Activated naive CD4-positive, alpha-beta T cell (primary cell): ENCODE measurements at places on chromosomes 6 and 20.

GRCh38 chr6:32224696-32225095 lies 829 bp upstream of the NOTCH4 start:
- no peak for DNase-seq

- DNase-seq, result no peak
Measured at GRCh38 chr20:46501961-46502360, 11.4 kb downstream of the ZNF334 start.

DNA sequence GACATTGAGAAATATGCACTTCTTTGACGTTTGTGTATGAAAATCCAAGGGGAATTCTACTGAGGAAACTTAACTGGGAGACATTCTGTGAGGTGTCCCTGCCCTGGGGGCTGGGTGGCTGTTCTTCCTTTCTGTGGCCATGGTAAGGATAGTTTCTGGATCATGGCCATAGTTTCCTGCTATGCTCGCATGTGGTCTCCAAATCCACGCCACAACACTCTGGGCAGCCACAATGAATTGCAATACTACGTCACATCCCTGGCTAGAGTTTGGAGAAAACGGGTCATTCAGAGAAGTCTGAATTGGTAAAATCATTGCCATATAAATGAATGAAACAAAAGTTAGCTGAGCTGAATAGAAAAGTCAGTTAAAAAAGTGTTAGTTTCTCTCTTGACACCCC lies 230.6 kb downstream of the UTRN start:
- no peak for DNase-seq

- no peak for DNase-seq
Measured at GRCh38 chr6:160507420-160507819, 156.7 kb downstream of the LPA start.

DNA sequence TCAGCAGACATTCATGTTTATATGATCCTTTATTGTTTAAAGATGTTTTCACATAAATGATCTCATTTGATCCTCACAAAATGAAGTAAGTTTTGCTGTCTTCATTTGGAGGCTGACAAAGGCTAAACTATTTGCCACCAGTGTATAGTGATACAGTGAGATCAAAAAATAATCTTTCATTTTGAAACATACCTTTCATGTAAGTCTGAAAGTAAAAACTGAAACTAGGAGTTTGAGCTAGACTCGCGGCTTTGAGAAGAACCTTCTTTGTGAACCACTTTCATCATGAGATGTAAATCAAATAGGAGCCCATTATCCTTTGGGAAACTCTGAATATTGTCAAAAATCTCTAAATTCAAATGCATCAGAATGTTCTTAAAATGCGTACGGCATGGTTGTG lies 40.3 kb upstream of the SPTLC3 start:
- no peak for DNase-seq

DNA sequence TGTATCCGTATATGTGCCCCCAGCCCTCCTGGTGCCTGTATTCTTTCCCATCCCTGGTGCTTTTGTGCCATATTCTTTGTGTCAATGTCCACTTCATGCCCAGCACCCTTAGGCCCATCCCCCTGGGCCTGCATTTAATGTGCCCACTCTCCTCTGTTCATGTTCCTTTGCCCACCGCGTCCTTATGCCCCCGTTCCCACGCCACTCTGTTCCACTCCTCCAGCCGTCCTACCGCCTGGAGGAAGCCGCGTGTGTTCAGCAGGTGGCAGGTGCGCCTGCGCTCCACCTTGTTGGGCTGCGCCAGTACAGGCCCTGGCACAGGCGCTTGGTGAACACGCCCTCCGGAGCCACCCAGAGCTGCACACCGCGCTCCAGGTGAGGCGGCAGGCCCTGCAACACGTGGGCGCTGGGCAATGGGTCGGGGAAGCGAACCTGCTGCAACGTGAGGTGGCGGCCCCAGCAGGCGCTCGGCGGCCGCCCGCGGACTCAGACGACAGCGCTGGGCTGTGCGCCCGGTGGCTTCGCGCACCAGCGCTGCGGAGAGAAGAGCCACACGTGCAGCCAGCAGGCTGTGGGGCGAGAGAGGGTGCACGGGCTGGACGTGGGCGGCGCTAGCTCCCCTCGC lies 4.0 kb upstream of the FOXS1 start:
- DNase-seq, result no peak

GRCh38 chr6:75166236-75166635 lies 39.6 kb downstream of the COL12A1 start:
- no peak for DNase-seq

DNA sequence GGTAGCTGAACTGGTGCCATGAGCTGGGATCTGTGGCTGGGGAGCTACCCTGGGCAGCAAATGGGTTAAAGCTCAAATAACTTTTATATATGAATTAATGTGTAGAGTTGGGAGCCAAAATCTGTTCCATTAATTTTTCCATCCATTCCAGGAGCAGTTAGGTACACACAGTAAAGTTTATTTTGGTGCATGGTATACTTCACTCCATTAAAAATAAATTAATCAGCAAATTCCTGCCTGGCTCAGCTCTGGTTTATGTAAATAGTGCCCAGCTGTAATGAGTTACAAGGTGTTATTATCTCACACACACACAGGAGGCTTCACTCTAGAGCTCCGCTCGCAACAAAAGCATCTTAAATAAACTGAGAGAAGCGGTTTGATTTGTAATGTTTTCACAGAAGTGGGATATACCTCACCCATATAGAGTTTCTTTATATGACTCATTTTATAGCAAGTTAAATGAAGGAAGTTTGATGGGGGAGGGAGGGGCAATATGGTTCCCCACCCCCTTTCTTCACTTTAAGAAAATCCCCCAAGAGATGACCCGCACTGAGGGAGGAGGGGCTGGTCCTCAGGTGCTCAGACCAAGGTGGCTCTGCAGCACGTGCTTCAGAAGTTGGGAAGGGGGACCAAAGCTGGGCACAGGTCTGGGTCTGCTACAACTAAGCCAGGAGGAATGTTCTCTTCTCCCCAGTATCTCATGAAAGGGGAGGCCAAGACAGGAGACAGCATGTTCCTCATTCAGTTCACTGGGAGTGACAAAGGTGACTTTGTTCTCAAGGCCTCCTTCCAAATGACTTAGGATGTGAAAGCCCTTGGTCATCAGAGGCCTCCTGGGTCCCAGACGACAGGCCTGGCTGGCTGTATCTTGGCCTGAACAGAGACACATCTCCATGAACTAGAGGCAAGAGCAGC lies 10.5 kb upstream of the FAM83C start:
- DNase-seq, result no peak

- no peak for DNase-seq
Measured at GRCh38 chr20:59084041-59084850, 41.7 kb upstream of the PRELID3B start.

DNA sequence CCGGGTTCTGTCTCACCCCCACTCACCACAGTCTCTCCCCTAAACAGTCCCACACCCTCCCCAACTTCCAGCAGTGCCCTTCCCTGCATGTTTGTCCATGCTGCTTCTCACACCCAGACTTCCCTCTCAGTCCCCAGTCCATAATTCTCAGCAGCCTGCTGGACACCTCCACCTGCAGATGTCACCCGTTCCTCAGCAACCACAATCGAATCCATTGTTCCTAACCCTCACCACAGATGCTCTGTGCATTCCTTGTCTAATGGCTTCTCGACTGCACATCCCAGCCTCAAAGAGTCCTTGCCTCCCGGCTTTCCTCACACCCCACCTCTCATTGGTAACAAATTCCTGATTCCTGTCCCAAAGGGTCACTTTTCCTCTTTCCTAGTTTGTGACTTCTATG lies 55.6 kb downstream of the GOPC start:
- DNase-seq, result no peak

GRCh38 chr6:3383525-3383924 lies 73.3 kb downstream of the SLC22A23 start:
- no peak for DNase-seq

GRCh38 chr6:41836660-41837052 lies 49.2 kb downstream of the TOMM6 start:
- no peak for DNase-seq

GRCh38 chr6:49082611-49083010 lies 380.4 kb downstream of the MMUT start:
- DNase-seq, result no peak

DNA sequence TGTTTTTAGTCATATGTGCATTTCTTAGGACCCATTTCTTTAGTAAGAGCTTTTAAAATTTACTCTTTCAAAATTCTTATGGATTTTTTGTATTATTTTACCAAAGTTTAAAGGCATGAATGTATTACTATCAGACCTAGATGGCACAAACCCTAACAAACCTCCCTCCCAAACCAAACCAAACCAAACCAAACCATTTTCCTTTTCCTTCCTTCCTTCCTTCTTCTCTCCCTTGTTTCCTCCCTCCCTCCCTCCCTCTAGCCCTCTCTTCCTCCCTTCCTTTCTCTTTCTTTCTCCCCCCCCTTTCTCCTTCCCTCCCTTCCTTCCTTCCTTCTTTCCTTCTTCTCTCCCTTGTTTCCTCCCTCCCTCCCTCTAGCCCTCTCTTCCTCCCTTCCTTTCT lies 1001.8 kb upstream of the CITED2 start:
- DNase-seq, result no peak

DNA sequence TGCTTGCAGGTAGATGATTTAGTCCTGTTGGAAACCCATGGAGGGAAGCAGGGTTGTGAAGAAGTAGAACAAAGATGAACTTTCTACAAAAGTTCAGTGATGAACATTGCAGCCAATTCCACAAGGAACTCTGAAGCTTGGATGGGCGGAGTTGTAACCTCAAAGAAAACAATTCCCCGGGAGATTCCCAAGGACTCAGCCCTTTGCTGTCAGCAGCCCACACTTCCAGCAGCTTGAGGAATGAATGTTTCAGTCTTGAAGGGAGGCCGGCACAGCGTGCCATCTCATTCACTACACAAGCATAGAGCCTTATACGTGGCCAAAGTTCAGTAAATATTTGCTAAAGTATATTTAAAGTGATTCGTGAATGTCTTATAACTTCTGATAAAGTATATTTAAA lies 269.4 kb downstream of the NKAIN2 start:
- DNase-seq, result no peak

GRCh38 chr20:20915844-20916243 lies 190.3 kb downstream of the LINC00237 start:
- DNase-seq, result no peak

DNA sequence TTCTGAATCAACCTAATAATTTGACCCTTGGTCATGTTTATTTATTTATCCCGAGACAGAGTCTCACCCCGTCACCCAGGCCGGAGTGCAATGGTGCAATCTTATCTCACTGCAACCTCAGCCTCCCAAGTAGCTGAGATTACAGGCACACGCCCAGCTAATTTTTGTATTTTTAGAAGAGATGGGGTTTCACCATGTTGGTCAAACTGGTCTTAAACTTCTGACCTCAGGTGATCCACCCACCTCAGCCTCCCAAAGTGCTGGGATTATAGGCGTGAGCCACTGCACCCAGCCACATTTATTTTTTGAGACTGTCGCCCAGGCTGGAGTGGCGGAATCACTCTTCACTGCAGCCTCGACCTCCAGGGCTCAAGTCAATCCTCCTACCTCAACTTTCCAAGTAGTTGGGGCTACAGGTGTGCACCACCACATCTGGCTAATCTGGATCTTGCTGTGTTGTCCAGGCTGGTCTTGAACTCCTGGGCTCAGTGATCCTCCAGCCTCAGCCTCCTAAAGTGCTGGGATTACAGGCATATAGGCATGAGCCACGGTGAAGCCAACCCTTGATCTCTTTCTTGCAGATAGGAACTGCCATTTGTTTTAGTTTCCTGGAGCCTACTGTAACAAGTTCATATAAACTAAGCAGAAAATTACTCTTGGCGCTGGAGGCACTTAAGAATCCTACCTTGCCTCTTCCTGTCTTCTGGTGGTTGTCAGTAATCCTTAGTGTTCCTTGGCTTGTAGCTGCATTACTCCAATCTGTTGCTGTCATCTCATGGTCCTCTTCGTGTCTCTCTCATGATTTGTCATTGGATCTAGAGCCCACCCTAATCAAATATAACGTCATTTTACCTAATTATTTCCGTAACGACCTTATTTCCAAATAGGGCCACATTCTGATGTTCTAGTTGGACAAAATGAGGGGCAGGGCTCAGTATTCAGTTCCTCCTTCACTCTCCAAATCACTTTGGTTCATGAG lies 2.3 kb downstream of the RPS18 start:
- no peak for DNase-seq

- no peak for DNase-seq
Measured at GRCh38 chr20:10185741-10186558, 32.7 kb upstream of the SNAP25 start.

DNA sequence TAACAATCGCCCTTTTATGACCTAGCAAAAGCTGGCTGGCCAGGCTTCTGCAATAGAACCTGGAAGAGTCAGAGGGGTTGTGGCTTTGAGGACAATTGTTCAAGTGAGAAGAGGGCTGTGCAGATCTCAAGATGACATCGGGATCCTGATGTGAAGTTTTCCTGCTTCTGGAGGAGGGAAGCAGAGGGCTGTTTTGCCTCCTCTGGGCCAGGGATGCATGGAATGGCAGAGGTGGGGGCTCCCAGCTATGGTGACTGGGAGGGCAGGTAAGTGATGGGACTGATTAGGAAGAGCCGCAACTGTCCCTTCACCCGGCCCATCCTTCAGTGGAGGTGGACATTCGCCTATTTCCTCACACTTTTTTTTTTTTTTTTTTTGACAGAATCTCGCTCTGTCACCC lies 43.4 kb upstream of the BLCAP start:
- no peak for DNase-seq

DNA sequence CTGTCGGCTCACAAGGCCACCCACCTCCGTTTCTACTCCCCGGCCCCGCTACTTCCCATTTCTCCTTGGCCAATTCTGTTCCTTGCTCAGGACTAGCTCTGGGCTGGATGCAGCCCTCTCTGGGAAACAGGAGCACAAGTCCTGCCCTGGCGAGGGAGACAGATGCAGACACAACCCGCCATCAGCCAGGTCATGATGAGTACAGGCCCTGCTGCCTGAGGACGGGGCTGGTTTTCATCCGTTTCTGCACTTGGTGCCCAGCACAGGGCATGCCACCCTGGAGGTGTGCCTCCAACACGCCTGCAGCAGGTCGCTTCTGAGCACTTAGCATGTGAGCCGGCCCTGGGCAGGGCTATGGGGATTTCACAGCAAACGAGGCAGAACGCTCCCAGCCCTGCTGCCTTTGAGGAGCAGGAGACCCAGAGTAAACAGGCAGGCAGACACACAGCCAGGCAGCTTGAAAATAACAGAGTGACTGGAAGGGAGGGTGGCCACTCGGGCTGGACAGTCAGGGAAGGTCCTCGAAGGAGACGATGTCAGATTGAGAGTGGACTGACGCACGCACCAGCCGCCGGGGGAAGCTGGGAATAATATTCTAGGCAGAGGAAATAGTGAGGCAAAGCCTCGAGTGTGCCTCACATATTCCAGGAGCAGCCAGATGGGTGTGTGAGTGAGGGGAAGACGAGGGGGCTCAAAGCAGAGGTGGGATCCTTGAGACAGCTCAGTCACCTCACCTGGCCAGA lies 21.2 kb upstream of the VSTM2L start:
- DNase-seq, result no peak
